B cell (primary cell): ENCODE measurements at places on chromosomes 5 and 9.

DNA sequence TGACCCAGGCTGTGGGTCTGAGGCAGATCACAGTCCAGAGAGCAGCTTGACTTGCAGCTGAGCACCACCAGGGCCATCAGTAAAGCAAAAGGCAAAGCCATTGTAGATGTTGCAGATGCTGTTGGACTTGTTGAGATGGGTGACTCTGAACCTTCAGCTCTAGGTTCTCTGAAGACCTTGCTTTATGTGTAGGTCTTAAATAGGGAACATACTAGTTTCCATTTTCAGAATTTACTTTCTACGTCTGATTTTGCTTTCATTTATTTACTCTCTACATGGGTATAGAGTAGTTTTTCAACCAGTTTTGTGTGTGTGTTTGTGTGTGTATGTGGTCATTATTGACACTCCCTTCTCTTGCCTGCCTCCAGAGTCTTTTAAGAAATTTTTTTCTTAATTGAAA is at the start of gene IFNA6:
Gene IFNA6 (minus strand): TSS at position 101 of the 400 bp plus-strand sequence. CDS start 0 bp downstream, at position 101.
- no peak for DNase-seq

- DNase-seq, result no peak
Measured at GRCh38 chr9:88258601-88259000, 120.3 kb upstream of the SPATA31C2 start.

DNA sequence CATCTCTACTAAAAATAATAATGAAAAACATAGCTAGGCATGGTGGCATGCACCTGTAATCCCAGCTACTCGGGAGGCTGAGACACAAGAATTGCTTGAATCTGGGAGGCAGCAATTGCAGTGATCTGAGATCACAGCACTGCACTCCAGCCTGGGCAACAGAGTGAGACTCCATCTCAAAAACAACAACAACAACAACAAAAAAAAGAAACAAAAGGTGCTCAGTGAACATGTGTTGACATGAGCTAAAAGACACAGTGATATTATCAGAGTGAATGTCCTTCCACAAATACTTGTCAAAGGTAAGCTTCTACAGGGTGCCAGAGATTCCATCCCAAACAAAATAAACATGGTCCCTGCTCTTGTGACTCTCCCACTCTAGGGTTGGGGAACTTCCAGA is 75.2 kb upstream of the LMX1B start:
- DNase-seq, result no peak

GRCh38 chr9:121082075-121082474 is 7.3 kb downstream of the CNTRL start:
- DNase-seq, result no peak

GRCh38 chr5:39520232-39520572 is 95.4 kb upstream of the DAB2 start:
- DNase-seq, result no peak

DNA sequence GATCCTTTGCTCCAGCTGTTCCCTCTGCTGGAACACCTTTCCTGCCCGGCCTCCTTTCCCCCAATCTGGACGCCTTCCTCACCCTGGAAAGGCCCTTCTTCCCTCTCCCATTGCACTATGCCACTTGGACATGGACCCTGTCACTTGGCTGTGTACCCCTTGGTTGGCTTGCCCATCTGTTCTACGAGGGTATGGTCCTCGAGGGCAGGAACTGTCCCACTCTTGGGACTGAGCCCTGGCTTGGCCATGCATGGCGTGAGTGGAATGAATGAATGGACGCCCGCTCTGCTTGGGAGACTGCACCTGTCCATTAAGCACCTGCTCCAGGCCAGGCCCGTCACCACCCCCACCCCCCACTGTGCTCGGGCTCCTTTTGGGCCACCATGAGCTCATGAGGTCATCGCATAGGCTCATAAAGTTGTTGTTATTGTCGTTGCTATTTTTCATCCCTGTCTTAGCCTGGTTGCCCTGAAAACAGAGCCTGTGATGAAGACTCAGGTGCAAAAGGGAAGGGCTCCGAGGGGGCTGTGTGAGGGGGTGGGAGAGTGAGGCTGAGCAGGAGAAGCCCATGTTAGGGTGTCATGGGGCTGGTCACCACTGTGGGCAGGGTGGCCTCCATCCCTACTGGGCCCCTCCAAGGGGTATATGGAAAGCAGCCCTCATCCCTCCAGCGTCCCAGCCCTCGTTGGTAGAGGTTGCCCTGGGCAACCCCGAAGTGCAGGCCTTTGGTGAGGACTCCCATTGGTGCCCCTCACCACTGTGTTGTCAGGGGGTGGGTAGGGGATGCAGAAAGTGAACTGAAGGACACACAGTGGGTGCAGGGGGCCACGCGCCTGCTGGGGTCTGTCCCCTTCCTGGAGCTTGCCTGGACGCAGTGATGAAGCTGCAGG is 57.2 kb upstream of the IER5L start:
- no peak for DNase-seq

DNA sequence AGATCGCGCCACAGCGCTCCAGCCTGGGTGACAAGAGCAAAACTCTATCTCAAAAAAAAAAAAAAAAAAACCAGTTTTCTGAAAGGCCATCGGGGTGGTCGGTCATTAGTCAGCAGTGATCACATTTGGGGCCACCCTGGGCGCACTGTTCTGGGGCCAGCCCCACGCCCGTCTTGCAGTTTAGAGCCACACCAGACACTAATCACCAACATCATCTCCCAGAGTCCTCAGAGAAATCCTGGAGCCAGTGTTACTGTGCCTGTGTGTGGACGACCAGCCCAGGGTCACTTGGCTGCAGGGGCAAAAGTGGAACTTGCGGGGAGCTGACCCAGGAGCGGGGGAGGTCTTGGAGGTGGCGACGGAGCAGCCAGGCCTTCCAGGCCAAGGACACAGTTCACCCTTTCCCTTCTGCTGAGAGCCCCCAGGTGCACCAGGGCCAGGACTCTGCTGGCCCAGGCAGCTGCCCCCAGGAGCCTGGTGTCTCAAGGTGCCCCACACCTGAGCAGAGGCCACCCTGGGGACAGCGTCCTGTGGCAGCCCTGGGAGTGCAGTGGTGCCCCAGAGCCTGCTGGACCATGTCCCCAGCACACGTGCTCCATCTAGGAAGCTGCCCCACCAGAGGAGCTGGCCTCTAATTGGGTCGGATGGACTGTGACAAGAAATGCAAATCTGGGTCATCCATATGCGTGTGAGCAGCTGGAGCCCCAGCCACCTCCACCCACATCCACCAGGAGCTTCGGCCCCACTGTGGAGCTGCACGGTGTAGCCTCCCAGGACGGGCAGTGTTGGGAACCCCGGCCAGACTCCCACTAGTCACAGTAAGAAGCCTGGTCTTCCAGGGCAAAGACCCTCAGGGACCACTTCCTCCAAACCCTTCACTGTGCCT is 51.1 kb downstream of the NEK6 start:
- no peak for DNase-seq

DNA sequence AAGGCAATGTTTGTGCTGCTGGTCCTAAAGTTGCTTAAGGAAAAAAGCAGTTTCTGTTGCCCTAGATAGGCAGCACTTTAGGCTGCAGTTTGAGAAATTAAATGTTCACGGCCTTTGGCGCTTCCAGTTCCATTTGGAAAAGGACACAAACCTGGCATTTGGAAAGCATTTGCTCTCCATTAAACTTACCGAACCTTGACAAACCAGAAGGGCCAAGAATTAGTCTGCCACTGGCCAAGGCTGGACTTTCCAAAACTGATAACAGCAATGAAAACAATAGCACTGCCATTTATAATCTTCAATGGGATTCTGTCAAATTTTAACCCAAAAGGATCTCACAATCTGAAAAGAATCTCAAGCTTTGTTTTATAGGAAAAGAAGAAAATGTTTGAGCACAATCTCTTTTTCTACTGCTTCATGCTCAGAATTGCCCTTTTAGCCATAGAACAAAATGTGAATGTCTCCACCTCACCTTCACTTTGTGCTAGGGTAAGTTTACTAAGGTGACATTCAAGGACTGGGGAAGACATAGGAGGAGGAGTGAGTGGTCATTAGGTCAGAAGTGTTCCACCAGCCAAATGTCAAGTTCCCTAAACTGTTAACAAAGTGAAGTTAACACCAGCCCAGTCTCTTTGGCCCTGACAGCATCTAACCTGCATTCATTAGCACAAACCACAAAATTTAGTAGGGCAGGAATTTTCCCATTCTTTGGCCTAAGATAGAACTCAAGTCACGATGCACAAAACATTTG is 583.4 kb upstream of the DMAC1 start:
- no peak for DNase-seq

GRCh38 chr9:71897577-71897976 is 13.4 kb downstream of the ABHD17B start:
- peak; percentile 48 for DNase-seq

DNA sequence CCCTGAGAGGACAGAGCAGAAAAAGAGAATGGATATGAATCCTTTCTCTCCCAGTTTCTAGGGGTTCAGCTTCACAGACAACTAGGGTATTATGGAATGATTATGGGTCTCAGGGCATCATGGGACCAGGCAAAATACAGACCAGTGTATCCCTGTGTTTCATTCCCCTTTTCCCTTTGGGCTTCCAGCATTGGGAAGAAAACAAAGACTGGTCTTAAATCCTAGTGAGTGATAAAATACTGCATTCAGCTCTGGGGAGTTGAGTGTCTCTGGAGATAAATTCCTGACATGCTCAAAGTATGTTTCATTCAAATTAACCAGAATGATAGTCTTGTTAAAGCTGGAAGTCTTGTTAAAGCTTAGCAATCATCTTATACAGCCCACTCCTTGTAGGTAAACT is 2.4 kb upstream of the POU4F3 start:
- no peak for DNase-seq

GRCh38 chr9:106875529-106875928 is 12.6 kb downstream of the ZNF462 start:
- no peak for DNase-seq
